ENCODE measurements at places on chromosomes 5 and 9. TPM values are rescaled to one million over a fixed set of nuclear protein-coding genes. Genes with fewer than 3 reads are reported as not detected.

GRCh38 chr5:173397516-173397915, 69.3 kb upstream of the STC2 start:
- no peak overlapping the region for H3K4me3 ChIP-seq
- H3K27me3 ChIP-seq = peaks cover 4% of the 10 kb centered on the region
- H3K4me1 ChIP-seq = peaks cover 17% of the 10 kb centered on the region
- no peak for DNase-seq
- H3K27ac ChIP-seq = no peak overlapping the region
- no peaks in the 10 kb centered on the region for H3K36me3 ChIP-seq

- H3K4me1 ChIP-seq = no peaks in the 10 kb centered on the region
- H3K4me3 ChIP-seq = no peak overlapping the region
- no peak for DNase-seq
Measured at GRCh38 chr5:178425621-178426068, 164.5 kb downstream of the COL23A1 start.

The SLC6A7 gene
- not detected for total RNA-seq

The ADAMTS6 gene
- total RNA-seq = 31.9 TPM

The PAPPA gene
- 12.5 TPM for total RNA-seq

- H3K4me3 ChIP-seq = no peak overlapping the region
- peaks cover 5% of the 10 kb centered on the region for H3K27me3 ChIP-seq
- no peak overlapping the region for H3K27ac ChIP-seq
- H3K4me1 ChIP-seq = peaks cover 8% of the 10 kb centered on the region
- no peaks in the 10 kb centered on the region for H3K36me3 ChIP-seq
Measured at GRCh38 chr5:39355324-39355723, 9.0 kb downstream of the C9 start.

DNA sequence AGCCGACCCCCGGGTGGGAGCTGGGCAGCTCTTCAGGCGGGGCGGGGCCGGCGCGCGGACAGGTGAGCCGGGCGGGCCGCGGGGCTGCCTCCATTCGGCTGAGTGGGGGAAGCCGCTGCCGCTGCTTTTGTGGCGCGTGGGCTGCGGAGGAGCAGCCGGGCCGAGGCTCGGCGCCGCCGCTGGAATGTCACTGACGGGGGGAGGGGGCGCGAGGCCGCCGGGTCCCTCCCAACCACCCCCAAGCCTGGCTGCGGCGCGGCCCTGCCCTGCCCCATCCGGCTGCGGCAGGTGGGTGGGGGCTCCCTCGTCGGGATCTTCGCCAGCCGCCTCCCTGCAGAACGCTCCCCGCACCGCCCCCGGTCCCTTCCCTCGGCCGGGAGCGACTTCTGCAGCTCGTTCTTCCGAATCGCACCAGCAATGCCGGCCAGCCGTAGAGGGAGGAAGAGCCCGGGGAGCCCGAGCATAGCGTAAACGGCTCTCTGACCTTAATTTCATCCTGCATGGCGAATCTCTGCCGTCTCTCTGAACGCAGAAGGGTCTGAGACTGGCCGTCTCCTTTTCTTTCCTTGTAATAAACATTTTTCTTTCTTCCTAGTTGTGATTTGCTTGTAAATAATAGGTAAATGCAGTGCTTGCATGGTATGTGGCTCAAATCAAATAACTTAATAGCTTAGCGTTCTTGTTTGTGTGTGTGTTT, 505 bp downstream of the SPTAN1 start:
- peaks cover 11% of the 10 kb centered on the region for H3K36me3 ChIP-seq
- no peak for DNase-seq
- H3K27ac ChIP-seq = no peak overlapping the region
- 0 out of 2 replicates have a peak overlapping the region, but pooled peaks have one; percentile 96 for H3K4me3 ChIP-seq

The SLC36A2 gene
- total RNA-seq = not detected

The SPINK6 gene
- total RNA-seq = not detected

The TRPM6 gene
- total RNA-seq = not detected

DNA sequence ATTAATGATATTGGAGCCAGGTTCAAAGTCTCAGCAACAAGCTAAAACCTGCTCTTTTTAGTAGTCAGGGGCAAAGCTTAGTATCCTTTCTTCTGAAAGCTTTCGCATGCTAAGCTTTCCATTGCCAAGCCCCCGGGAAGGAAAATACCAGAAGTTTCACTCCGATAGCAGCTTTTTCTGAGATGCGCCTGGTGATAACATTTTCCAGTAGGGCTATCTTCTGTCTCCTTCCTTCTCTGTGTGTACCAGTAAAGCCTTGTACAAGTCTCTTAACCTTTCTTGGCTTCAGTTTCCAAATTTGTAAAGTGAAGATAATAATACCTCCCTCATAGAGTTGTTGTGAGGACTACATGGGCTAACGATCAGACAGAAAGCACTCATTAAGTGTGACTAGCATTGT, 36.7 kb downstream of the DOCK8 start:
- no peak overlapping the region for H3K27ac ChIP-seq
- no peak for DNase-seq
- H3K4me3 ChIP-seq = no peak overlapping the region
- H3K27me3 ChIP-seq = peaks cover 2% of the 10 kb centered on the region

- 0 out of 2 replicates have a peak overlapping the region, but pooled peaks have one; percentile 38 for H3K27ac ChIP-seq
- H3K4me3 ChIP-seq = peak overlapping the region; percentile 70
- H3K27me3 ChIP-seq = no peaks in the 10 kb centered on the region
- H3K36me3 ChIP-seq = no peaks in the 10 kb centered on the region
- peaks cover 57% of the 10 kb centered on the region for H3K4me1 ChIP-seq
Measured at GRCh38 chr9:120929229-120929791, 2.7 kb upstream of the TRAF1 start.

DNA sequence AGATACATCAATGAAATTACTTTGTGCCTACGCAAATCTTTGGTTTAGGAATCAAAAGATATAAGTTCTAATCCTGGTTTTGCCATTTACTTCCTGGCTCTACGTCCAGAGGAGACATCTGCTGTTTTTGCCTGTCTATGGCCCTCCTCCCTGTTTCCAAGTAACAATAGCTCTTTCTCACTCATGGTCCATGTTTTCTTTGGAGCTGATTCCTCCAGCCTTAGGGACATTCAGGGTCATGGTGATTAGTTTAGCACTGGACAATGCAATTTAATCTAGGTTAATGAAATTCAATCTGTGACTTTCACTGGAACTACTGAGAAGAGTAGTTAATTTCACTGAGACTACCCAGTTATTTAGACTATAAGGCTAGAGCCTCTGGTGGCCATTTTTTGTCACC, 170.6 kb downstream of the SEMA6A start:
- DNase-seq = no peak
- no peaks in the 10 kb centered on the region for H3K4me1 ChIP-seq
- no peak overlapping the region for H3K4me3 ChIP-seq
- no peak overlapping the region for H3K27ac ChIP-seq
- peaks cover 3% of the 10 kb centered on the region for H3K27me3 ChIP-seq
- no peaks in the 10 kb centered on the region for H3K36me3 ChIP-seq
